Suprapubic skin (tissue), 4 donors: ENCODE measurements at places on chromosomes 7 and 10.

DNA sequence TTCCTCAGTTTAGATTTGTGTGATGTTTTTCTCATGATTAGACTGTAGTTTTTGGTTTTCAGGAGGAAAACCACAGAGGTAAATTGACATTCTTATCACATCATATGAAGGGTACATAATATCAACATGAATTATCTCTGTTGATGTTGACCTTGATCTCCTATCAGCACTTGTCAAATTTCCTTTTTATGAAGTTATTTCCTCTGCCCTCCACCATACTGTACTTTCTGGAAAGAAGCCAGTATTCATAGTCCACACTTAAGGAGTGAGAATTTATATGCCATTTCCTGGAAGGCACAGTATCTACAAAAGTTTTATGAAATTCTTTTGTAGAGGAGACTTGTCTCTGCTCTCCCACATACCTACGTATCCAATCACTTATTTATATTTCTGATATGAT, 807.2 kb upstream of the MBL2 start:
- no peak overlapping the region for H3K4me3 ChIP-seq
- no peaks in the 10 kb centered on the region for H3K36me3 ChIP-seq

DNA sequence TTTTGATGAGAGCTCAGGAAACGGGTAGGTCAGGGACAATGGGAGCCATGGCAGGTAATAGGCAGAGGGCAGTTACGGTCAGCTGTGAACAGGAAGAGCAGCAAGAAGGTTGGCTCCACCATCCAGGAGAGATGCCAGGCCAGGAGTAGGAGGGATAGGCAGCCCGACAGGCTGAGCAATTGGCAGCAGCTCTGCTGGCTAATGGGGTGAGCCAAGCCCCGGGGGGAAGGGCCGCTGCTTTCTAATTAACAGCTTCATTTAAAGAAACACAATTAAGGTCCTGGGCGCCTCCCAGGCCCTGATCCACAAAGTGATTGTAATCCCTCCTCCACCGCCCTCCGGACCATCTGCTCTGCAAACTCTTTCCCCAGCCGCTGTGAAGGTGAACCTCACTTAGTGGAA, 23.7 kb downstream of the SH2B2 start:
- no peak overlapping the region for H3K27ac ChIP-seq
- peaks cover 5% of the 10 kb centered on the region for H3K36me3 ChIP-seq
- peaks cover 13% of the 10 kb centered on the region for H3K4me1 ChIP-seq
- H3K27me3 ChIP-seq = no peaks in the 10 kb centered on the region

GRCh38 chr10:3803927-3804741, 19.1 kb upstream of the KLF6 start:
- H3K36me3 ChIP-seq = no peaks in the 10 kb centered on the region
- no peak overlapping the region for H3K4me3 ChIP-seq
- DNase-seq = no peak
- H3K27me3 ChIP-seq = no peaks in the 10 kb centered on the region
- H3K4me1 ChIP-seq = peaks cover 51% of the 10 kb centered on the region

DNA sequence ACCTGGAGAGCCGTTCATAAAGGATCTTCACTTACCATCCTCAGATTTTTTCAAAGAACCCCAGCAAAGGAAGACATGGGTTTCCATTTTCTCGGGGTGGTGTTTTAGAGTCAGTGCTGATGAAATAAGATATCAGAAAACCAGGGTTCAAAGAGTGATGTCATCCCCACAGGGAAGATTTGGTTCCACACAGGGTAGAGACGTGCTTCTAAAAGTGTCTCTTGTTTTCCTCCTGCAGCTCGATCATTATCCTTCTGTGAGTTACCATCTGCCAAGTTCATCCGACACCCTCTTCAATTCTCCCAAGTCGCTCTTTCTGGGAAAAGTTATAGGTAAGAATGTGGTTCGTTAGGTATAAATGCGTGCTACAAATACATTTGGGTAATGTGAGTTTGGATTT, 323.8 kb upstream of the C7orf33 start:
- H3K27ac ChIP-seq = no peak overlapping the region
- no peak for DNase-seq
- H3K4me3 ChIP-seq = no peak overlapping the region
- peaks cover 7% of the 10 kb centered on the region for H3K4me1 ChIP-seq
- no peaks in the 10 kb centered on the region for H3K36me3 ChIP-seq
- H3K27me3 ChIP-seq = peaks cover 8% of the 10 kb centered on the region
